Amniotic epithelial cell (primary cell): ENCODE measurements at places on chromosomes 4 and X.
A peak's percentile ranks its signal among the peaks of the same experiment; 100 is the strongest.

- no peak for DNase-seq
These were observed 154.3 kb downstream of the CAMK2D start for GRCh38 chr4:113607147-113607720.

GRCh38 chr4:78776079-78776728, at the start of gene BMP2K:
Gene BMP2K, plus strand, starts transcription at chr4:78776350. Its CDS starts 194 bp downstream, at chr4:78776544.
- peak; percentile 64 for DNase-seq

- no peak for DNase-seq
These were observed 287.9 kb upstream of the NR3C2 start for GRCh38 chr4:148730082-148730640.

DNA sequence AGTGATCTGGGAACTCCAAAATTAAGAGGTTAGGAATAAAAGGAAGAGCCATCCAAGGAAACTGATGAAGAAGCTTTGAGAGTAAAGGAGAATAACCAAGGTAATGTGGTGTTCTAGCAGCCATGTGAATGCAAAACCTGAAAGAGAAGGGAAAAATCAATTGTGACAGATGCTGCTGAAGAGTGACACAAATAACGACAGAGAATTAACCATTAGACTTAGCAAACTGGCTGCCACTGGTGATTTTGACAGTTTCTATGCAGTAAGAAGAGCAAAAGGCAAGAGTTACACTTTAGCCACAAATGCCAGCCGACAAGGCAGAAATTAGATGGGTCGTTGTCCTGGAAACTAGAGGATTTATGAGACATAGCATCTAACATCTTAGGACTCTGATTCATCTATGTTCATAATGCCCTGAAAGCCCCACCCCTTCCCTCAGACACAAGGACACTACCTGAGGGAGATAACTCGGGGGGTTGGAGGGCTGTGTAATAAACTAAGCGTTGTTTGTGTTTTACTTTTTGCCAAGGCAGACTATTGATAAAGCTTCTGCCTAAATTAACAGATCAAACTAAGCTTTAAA, 13.0 kb upstream of the TMEM144 start:
- DNase-seq: no peak

DNA sequence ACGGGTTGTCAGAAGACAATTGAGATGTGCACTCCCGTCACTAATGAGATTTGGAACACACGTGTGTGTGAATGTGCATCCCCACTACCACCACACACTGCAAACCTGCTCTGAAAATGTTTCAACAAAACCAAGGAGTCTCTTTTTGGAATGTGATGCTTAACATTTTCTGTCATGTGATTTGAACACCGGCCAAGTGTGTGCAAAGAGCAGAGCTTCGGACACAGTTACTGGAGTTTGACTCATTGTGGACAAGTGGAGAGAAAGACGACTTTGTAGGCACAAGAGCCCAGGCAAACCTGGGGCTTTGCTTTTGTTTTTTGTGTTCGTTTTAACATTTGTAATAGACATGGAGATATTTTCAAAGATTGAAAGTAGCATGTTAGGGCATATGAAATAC, 49.2 kb downstream of the CCKAR start:
- peak; percentile 61 for DNase-seq

DNA sequence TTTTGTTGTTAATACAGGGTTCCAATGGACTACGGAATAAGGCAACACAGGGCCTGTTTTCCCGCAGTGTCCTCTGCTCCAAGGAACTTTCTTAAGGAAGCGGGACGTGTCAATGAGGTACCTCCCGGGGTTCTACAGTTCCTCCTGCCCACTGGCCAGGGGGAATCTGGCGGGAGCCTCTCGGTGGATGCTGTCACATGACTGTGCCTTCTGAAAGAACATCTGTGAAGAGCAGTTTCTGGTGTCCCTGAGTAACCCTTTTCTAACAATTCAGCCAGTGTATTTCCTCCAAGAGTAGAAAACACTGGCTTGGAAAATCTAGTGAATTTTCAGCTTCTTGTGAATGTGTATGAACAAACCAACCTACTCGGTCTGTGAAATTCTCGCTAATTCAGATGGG, 32.7 kb downstream of the MFAP3L start:
- no peak for DNase-seq

DNA sequence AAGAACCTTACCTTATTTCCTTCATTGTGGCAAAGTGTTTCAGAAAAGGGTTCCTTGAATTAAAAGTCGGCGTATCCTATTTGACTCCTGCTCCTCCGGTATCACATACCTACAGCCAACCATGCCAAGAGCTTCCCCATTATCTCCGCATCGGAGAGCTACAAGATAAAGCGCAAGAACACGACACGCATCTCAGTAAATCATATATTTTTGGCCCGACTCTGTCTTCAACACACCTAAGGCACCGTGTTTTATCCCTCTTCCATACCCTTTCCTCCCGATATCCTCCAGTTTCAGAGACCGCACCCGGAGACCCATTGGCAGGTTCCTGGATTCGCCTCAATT, 497 bp upstream of the THAP9 start:
- DNase-seq: peak; percentile 38

- DNase-seq: peak; percentile 59
These were observed 248.1 kb downstream of the C4orf33 start for GRCh38 chr4:129344058-129344457.

DNA sequence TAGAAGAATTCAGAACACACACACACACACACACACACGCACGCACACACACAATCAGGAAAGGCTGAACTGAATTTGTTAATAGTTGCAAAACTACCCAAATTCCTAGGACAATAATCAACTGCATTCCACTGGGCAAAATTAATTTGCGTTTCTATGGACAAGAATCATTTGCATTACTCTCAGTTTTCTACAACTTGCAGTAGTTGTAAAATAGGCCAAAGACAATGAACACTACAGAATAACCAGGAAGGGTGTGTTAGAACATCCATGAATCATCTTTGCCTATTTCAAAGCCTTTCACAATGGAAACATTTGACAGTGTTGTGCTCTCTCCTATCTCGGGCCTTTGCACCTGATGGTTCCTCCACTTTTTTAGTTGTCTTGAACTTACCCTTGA, 77.1 kb upstream of the IGFBP7 start:
- DNase-seq: peak; percentile 23

DNA sequence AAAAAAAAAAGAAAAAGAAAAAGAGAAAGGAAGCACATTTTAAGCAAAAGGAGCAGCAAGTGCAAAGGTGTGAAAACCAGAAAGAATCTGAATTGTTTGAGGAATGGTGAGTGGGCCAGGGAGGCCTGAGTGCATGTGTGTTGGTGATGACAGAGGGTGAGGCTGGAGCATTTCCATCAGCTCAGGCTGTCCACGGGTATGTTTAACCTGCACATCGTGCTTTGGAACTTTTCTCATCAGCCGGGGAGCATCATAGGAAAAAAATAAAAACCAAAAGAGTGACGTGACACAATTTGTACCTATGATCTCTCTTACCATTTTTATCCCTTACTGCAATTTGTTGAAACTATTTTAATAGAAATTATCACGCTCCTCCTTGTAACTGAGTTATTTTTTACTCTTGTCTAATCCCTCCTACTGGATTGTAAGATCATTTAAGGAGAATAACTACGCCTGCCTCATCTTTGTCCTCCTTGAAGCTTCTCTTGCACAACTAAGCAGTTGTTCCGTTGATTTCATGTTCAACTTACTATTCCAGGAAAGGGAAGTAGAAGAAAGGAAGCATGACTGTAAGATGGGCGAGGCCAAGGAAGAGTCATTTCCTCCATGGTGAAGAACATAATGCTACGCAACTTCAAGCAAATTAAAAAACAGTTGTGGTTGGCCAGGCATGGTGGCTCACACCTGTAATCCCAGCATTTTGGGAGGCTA, 7.0 kb downstream of the PALLD start:
- no peak for DNase-seq

DNA sequence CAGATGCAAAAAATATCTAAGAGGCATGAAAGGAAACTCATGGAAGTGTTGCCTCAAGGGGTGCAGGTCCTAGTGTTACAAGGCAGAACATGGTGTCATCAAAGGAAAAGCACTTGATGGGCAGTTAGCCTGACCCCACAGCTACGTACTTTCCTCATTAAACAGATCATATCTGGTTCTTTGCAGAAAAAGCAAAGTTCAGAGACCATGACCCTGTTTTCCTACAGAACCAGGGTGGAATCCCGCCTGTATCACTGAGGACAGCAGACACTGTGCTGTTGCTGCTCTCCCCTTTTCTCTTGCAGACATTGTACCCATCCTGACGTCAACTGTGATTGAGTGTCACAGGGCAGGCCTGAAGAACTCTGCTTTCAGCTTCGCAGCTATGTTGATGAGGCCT, 91.7 kb downstream of the RFC1 start:
- DNase-seq: no peak

GRCh38 chrX:11533199-11533651, 132.5 kb downstream of the ARHGAP6 start:
- peak; percentile 75 for DNase-seq

- DNase-seq: no peak
These were observed 337.7 kb upstream of the GATB start for GRCh38 chr4:152098365-152099060.

- DNase-seq: no peak
These were observed 74.8 kb downstream of the HTRA3 start for GRCh38 chr4:8344377-8344776.

DNA sequence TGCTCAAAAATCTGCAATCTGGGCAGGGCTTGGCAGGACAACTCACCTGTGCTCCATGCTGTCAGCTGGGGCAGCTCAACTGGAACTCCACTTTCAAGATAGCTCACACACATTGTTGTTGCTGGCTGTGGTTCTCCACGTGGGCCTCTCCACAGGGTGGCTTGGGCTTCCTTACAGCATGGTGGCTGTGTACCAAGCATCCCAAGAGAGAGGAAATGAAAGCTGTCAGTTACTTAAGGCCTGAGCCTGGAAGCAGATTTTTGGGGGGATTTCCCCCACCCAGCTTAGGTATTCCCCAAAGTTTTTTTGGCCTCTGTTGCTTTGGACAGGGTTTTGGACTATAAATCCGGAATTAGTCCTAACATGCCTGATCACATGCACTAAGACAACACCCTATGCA, 81.0 kb downstream of the BCOR start:
- DNase-seq: no peak
